ENCODE measurements at places on chromosomes 1 and 21.

DNA sequence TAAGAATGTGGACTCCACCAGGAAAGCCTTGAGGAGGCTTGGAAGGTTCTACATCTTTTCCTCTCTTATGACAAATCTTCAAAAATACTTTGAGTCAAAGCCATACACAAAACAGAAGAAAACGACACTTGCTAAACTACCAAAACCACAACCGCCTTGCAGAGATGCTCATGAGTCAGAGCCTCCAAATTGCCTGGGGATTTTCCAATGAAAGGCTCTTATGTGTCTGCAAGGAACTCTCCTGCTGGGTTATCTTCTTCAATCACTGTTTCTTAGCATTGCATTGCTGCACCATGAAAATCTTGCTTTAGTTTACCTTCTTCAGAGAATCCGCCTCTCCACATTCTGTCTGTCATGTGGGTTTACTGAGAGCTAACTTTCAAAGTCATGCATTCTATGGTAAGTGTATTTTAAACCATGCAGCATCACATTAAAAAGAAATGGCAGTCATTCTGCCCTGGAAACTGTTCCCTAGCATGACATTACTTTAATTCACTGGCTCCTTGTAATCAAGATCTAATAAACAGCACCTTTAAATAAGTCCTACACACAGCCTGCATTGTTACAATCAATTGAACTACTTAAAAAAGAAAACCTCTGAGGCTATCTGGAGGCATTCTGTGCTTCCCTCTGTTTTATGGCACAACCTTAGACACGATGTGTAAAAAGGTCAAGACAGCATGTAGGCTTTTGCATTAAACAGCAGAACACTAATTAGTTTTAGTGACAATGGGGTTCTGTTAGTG is 210.0 kb upstream of the FOXD3 start:
- DNase-seq = no peak

DNA sequence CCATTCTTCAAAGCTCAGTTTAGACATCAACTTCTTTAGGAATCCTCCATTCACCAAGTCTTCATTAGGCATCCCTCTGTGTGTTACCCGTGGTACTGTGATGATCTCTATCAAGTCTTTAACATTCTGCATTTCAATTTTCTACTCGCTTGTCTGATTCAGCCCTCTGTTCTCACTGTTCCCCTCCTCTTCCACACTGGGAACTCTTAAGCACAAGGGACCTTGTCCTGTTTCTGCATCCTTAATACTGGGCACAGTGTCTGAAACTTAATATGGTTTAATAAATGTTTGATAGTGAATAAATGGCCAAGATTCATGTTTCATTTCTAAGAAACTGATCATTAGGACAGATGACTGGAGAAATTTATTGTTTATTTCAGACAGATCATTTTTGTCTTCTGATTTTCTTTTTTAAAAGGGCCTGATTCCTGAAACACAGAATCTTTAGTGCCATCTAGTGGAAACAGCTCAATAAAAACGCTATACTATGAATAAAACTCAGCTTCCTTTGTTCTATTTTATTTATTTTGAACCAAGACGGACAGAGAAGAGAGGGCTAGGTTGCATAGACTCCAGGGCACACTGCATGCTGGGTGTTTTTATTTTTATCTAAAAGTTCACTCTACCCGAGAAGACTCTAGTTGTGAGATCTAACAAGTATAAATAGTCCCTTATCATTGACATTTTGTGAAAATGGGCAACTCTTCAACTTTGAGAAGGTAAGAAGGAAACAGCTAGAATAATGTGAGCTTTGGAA is 7.0 kb upstream of the TRIM45 start:
- DNase-seq = peak; percentile 37

- DNase-seq = no peak
Measured at GRCh38 chr1:87505391-87505983, 176.8 kb downstream of the LMO4 start.

DNA sequence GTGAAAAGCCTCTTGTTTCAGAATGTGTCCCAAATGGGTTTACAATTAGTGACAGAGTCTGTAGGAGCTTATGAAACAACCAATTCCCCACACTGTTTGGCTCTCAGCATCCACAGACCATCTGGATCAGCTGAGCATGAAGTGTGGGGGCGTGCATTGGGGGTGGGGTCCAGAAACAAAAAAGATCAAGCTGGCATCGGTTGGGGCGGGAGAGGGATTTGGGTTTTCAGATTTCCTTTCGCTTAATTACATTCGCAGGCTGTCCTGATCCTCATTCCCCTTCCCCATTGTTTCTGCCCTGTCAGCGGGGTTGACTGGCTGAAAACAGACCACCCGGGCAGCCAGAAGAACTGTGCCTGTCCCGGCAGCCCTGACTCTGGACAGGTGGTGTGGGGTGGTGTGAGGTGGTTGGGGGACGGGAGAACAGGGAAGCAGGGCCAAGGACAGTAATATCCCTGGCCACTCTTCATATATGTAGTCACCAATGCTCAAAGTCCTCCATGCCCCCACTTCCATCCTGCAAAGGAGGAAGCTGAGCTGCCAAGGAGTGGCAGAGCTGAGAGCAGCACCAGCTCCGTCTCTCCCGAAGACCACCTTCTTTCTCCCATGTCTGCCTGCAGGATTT is 92.0 kb downstream of the IER5 start:
- DNase-seq = no peak

- DNase-seq = no peak
Measured at GRCh38 chr21:38297194-38297631, 40.4 kb downstream of the KCNJ15 start.

GRCh38 chr1:66506991-66507390 is 27.0 kb upstream of the SGIP1 start:
- DNase-seq = no peak

- no peak for DNase-seq
Measured at GRCh38 chr1:46675549-46676314, 4.1 kb downstream of the TEX38 start.

DNA sequence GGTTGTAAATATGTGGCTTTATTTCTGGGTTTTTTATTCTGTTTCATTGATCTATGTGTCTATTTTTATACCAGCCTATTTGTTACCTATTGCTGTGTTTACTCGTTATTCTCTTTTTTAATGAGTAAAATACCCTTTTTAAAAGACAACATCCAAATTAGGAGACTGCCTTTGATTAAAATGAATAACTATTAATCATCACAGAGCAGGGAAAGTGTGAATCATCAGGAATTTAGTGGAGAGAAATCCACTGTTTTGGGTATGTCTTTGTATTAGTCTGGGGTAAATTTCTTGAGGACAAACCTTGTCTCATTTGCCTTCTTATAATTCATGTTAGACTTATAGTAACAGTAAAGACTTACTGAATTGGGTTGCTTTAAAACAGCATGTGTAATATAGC is 12.1 kb downstream of the DISC1 start:
- DNase-seq = no peak

DNA sequence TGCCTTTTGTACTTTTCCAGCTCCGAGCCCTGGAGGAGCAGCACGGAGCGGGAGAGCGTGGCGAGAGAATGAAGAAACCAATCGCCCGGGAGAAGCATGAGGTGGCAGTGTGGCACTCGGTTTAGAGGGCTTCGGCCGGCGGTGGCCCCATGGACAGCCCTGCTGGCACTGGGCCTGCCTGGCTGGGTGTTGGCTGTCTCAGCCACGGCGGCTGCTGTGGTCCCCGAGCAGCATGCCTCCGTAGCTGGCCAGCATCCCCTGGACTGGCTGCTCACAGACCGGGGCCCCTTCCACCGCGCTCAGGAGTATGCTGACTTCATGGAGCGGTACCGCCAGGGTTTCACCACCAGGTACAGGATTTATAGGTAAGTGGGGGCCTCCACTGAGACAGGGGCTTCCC is 59.0 kb downstream of the BRINP2 start:
- no peak for DNase-seq

DNA sequence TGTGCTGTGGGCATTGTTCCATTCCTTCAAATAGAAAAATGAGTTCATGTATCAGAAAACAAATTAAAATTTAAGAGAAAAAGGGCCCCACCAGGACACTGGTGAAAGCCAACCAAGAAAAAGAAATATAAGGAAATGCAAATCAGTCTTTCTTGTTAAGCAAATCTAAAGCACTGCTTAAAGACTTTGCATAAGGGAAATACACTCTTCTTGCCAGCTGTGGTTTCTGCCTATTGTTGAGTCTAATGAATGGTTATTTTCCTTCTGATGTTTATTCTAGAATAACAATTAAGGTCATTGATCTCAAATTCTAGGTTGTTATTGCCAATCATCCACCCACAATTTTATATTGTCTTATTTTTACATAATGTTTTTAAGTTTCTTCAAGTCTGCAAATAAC is 158.6 kb upstream of the SNX7 start:
- DNase-seq = no peak

DNA sequence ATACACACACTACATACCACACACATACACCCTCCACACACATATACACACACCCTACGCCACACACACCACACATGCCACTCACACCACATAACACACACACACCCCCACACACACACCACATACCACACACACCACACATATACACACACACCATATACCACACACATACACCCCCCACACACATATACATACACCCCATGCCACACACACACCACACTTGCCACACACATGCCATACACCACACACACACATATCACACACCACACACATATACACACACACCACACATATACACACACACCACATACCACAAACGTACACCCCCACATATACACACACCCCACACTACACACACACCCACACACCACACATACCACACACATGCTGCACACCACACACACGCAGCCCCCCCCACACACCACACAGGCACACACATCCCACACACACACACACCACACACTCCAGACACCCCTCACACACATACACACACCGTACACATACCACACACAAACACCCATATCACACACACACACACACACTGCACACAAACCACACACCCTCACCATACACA is 76.7 kb upstream of the TMPRSS2 start:
- no peak for DNase-seq

GRCh38 chr1:228835911-228836310 is 100.6 kb downstream of the RHOU start:
- no peak for DNase-seq

DNA sequence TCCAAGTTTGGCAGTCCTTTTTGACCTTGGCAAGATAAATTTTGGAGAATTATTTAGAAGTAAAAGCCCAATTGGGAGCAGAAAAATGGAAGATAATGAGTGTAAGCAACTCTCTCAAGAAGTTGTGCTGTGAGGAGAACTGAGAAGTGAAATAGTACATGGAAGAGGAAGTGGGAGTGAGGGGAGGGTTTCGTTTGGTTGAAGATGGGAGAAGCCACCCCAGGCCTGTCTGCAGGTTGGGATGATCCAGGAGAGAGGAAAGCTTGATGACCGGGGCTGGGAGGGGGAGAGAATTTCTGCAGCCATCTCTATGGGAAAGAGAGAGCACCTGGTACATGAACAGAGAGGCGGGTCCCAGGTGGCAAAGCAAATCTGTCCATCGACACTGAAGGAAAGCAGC is 8.6 kb upstream of the RCAN1 start:
- DNase-seq = no peak

GRCh38 chr1:41149570-41149969 is 92.5 kb downstream of the SCMH1 start:
- DNase-seq = no peak

- no peak for DNase-seq
Measured at GRCh38 chr1:197776351-197777105, 1.2 kb upstream of the DENND1B start.

DNA sequence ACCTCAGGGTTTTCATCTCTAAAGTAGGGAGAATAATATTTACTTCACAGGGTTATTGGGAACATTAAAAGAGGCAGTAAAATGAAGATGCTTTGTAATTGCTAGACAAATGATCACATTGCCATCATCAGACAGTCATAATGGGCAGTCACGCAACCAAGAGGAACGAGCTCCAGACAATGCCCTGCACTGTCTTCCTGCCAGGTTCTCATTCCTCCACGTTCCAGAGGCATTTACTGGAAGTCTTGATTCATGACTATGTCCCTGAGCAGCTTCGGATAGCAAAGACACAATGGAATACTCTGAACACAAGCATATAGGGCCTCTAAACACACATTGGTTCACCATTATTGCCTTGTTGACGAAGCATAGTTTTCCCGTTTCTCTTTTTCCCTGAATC is 389.7 kb downstream of the NTNG1 start:
- DNase-seq = no peak

DNA sequence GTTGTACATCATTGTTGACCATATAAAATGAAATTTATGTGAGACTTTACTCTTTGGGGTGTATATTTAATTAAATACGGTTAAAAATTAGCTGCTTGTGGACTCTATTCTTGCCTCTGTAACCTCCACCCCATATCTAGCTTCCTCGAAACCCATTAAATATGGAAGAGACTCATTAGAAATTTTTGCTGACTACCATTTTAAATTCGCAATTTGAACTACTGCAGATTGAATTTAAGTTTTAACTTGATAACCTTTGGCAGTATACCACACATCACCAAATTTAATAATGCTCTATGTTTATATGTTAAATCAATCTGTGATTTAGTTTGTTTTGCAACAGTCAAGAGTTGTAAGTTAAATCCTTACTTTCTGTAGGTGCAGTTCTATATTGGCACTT is 88.5 kb upstream of the QSOX1 start:
- DNase-seq = no peak

- no peak for DNase-seq
Measured at GRCh38 chr1:111666828-111667227, 47.2 kb downstream of the RAP1A start.

- DNase-seq = peak; percentile 15
Measured at GRCh38 chr1:51192213-51192843, 43.7 kb upstream of the RNF11 start.

GRCh38 chr1:26607186-26607585 is 77.6 kb downstream of the RPS6KA1 start:
- no peak for DNase-seq

- DNase-seq = no peak
Measured at GRCh38 chr1:233114159-233114558, 163.7 kb downstream of the NTPCR start.

DNA sequence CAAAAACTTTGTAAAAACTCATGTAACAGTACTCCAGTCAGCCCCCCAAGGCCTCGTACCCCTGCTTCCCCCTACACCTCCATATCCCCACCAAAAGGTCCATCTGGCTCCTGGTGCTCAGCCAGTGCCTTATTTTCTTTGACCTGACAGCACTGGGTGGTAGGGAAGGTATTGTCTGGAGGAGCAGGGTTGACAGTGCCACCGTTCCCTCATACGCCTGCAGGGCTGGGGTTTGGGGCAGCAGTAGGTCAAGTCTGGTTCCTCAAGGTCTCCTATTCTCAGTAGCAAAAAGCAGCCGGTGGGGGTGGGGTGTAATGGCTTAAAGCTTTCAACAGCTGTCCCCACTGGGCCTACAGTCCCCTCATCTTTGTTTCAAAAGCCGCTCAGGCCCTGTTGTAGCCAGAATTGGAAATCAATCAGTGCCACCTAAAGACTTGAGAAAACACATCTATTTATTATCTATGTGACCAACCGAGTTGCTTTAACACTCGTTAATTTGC is 25.3 kb upstream of the TTF2 start:
- no peak for DNase-seq
